ENCODE measurements at places on chromosomes 12 and 14. TPM values are rescaled to one million over a fixed set of nuclear protein-coding genes. Genes with fewer than 3 reads are reported as not detected.
A peak's percentile ranks its signal among the peaks of the same experiment; 100 is the strongest.

Gene IAPP
- not detected for total RNA-seq

Gene PZP
- total RNA-seq: 0.22 TPM

Gene DIO3
- 4.2 TPM for total RNA-seq

- DNase-seq: no peak
Observed at GRCh38 chr12:74509886-74510285, 27.7 kb upstream of the ATXN7L3B start.

- no peak for DNase-seq
Observed at GRCh38 chr12:91274916-91275315, 92.3 kb upstream of the DCN start.

Gene MRPL51
- 114 TPM for total RNA-seq

GRCh38 chr12:53495903-53496751 is 3.1 kb downstream of the MAP3K12 start:
- DNase-seq: peak; percentile 52

DNA sequence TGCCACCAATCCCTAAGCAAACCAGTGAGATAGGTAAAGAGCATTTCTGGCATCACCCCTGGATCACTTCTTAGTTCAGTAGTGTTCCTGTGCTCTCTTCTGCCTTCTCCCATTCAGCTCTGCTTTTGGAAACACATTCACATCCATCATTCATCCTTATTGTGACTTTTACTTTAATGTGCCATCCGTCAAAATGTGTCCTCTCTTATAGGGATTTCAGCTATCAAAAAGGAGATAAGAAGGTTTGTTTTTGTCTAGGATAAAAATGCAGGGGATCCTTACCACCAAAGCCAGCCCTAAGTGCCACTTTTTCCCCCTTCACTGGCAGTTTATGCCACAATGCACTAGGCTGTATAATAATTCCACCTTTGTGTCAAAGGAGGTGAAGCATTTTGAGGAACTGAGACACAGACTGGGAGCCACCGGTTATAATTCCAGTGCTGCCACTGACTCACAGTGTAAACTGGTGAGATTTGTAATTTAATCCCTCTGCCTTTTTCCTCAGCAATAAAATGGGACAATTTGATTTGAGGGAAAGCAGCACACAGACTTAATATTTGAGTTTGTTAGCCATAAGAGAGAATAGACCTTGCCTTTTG is 158.6 kb downstream of the PAX9 start:
- no peak for DNase-seq

Gene DEPDC4
- total RNA-seq: not detected

- no peak for DNase-seq
Observed at GRCh38 chr12:30965613-30965985, 39.1 kb downstream of the TSPAN11 start.

DNA sequence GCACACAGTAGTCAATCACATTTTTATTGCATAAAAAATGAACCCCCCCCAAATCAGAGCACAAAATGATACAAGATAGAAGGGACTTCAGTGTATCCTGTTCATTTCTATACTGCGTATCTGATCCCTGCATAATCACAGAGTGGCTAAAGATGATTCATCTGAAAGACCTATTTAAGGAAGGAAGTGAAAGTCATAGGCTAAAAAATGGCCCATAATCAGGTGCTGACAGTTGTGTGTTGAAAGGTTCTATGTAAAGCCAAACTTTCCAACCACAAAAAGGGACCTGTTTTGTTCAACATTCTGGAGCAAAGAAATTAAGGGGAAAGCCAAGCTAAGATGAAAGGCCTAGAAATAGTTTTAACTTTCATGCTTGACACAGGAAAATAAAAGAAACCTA is 147.8 kb upstream of the ATP2B1 start:
- no peak for DNase-seq

DNA sequence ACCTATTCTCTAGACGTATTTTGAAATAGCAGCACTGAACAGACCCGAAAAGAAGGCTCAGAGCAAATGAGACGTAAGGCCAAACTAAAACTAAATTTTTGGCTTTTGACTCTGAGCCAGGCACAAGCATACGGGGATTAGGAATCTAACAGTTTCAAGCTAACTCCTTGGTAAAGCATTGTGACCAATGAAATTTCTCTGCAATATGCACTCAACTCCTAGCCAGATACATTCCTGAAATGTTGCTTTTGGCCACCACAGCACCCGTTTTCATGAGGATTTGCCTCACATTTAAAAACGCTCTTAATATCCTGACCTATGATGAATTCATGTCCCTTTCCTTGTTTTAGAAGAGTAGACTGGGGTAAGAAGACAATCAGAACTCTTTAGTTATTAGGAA is 53.1 kb upstream of the NPFF start:
- no peak for DNase-seq

DNA sequence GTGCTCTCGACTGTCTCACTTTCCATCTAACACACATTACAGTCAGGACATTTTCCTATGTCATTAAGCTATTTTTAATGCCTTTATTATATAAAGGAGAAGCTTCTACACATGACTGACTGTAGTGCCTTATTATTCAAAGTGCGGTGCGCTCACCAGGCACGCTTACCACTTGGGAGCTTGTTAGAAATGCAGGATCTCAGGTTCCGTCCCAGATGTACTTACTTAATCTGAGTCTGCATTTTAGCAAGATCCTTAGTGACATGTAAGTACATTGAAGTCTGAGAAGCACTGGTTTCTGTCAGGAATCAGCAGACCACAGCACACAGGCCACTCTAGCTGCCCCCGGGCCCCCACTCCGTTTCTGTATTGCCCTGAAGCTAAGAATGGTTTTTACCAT is 44.7 kb upstream of the MDM1 start:
- no peak for DNase-seq

GRCh38 chr14:93008381-93008780 is 85.4 kb downstream of the CHGA start:
- DNase-seq: no peak

DNA sequence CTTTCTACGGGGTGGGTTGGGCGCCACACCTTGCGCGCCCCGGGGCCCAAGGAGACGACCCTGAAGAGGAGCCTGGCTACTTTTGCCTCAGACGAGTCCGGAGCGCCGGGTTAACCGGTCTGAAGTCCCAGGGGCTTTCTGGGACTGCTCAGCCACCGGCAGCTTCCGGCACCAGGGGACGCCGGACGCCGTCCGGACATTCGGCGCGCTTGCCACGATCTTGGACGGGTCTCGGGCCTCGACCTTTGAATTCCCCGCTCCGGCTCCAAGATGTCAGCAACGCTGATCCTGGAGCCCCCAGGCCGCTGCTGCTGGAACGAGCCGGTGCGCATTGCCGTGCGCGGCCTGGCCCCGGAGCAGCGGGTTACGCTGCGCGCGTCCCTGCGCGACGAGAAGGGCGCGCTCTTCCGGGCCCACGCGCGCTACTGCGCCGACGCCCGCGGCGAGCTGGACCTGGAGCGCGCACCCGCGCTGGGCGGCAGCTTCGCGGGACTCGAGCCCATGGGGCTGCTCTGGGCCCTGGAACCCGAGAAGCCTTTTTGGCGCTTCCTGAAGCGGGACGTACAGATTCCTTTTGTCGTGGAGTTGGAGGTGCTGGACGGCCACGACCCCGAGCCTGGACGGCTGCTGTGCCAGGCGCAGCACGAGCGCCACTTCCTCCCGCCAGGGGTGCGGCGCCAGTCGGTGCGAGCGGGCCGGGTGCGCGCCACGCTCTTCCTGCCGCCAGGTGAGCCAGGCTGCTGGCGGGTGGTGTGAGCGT is at the start of gene ACOT4:
ACOT4 (plus strand) TSS at position 184 of the 760 bp plus-strand sequence; CDS start at position 271, 87 bp downstream.
- DNase-seq: no peak

DNA sequence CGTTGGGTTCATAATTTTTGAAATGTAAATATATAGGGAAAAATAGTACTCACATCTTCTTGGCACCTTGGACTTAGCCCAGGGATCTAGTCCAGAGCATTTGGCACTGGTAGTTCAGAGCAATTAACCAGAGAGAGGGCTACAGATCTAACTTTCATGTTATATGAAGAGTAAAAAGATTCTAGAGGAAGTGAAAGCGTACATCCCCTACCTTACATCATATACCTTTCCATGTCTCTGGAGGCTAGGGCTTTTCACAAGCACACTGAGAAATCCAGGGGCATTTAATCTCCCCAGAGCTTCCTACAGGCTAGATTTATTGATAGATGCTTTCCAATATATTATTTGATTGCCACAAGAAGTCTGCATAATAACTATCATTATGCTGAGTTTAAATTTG is 687.5 kb upstream of the FBXO33 start:
- DNase-seq: no peak

GRCh38 chr12:3551976-3552725 is 61.1 kb downstream of the PRMT8 start:
- DNase-seq: no peak
